ENCODE measurements at places on chromosomes 7 and 10. TPM values are rescaled to one million over a fixed set of nuclear protein-coding genes. Genes with fewer than 3 reads are reported as not detected.
A peak's percentile ranks its signal among the peaks of the same experiment; 100 is the strongest.

Gene ITIH5
- total RNA-seq = not detected

Gene TRUB1
- 10.1 TPM for total RNA-seq

Gene TAS2R41
- total RNA-seq = not detected

Gene TMEM176A
- total RNA-seq = not detected

DNA sequence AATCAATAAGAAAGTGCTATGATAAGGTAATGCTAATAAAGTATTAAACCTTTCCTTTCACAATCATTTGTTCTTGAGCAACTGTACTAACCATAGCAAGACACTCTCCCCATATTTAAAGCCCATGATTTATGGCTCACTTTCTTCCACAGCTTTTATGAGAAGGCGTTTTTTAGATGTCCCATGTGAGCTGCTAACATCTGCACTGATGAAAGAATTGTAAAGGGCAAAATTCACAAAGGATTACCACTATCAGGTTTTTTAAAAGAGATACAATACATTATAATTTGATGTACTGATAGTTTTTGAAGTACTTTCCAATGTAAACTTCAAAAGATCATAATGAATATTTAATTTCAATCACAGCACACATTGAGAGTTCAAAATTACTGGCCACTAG lies 75.7 kb downstream of the RNLS start:
- H3K27me3 ChIP-seq = no peaks in the 10 kb centered on the region
- H3K27ac ChIP-seq = no peak overlapping the region
- no peak overlapping the region for H3K4me3 ChIP-seq
- H3K4me1 ChIP-seq = no peaks in the 10 kb centered on the region
- no peaks in the 10 kb centered on the region for H3K36me3 ChIP-seq
- DNase-seq = no peak

DNA sequence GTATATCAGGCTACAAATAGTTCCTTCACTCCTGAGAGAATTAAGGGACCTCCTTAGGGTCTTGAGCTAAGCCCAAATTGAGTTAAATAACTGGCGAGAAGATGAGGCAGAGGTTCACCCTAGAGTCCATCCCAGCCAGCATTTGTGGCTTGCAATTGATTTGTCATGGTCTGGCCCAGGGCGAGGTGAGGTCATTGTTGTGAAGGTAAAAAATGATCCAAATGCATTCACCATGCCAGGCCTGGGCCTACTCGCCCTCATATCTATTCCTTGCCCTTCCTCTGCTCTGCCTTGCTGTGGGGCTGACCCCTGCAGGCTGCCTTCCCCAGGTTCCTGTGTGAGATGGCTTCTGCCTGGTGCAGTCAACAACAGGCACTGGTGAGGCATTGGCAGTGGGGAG lies 207.2 kb downstream of the ZNF365 start:
- no peak overlapping the region for H3K4me3 ChIP-seq
- no peak overlapping the region for H3K27ac ChIP-seq
- H3K27me3 ChIP-seq = no peaks in the 10 kb centered on the region
- H3K36me3 ChIP-seq = no peaks in the 10 kb centered on the region
- no peak for DNase-seq

- H3K27me3 ChIP-seq = no peaks in the 10 kb centered on the region
- DNase-seq = peak; percentile 95
- H3K27ac ChIP-seq = peak overlapping the region; percentile 92
- H3K4me3 ChIP-seq = peak overlapping the region; percentile 99
- no peaks in the 10 kb centered on the region for H3K36me3 ChIP-seq
Observed at GRCh38 chr7:140696024-140696679, 356 bp upstream of the NDUFB2 start.

- peaks cover 67% of the 10 kb centered on the region for H3K4me1 ChIP-seq
- no peak for DNase-seq
- H3K36me3 ChIP-seq = no peaks in the 10 kb centered on the region
- no peak overlapping the region for H3K4me3 ChIP-seq
- H3K27ac ChIP-seq = no peak overlapping the region
Observed at GRCh38 chr10:44972874-44973306, 5.7 kb downstream of the DEPP1 start.

DNA sequence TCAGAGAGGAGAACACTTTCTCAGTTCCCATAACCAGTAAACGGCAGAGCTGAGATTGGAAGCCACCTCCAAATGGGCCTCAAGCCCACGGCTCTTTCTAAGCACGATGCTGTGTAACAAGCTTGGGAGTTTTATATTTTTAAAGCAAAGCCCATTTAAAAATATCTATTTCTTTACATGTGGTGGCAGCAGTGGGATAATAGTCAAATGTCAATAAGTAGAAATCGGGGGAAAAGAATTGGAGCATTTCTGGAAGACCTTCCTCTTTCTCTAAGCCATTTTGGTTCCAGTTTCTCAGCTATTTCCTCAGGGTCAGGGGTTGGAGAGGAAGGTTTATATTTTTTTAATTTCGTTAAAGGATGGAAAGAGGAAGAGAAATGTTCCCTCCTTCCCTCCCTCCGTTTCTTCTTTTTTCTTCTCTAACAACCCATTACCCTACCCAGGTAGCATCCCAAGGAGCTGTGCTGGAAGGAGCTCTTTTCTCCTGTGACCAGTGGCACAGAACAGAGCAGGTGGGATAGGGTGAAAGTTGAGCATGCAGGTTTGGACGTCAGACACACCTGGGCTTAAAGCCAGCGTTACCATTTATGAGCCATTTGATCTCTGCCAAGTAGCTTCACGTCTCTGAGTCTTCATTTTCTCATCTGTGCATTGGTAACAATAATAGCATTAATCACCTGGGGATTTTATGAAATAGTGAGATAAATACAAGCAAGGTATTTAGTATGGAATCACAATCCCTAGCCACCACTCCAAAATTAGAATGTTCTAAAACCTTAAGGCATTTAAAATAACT lies 515.7 kb downstream of the RPS24 start:
- H3K27me3 ChIP-seq = no peaks in the 10 kb centered on the region
- no peak overlapping the region for H3K27ac ChIP-seq

GRCh38 chr7:44084701-44085100 lies 2.4 kb upstream of the POLM start:
- peaks cover 9% of the 10 kb centered on the region for H3K36me3 ChIP-seq
- no peak overlapping the region for H3K27ac ChIP-seq
- no peak for DNase-seq
- H3K4me1 ChIP-seq = peaks cover 24% of the 10 kb centered on the region
- H3K4me3 ChIP-seq = no peak overlapping the region
- no peaks in the 10 kb centered on the region for H3K27me3 ChIP-seq

GRCh38 chr7:80763704-80764103 lies 125.3 kb downstream of the CD36 start:
- H3K4me3 ChIP-seq = no peak overlapping the region
- H3K27me3 ChIP-seq = no peaks in the 10 kb centered on the region
- DNase-seq = no peak
- no peak overlapping the region for H3K27ac ChIP-seq

All from natural killer cell (primary cell).